Lung (tissue), 17 donors: ENCODE measurements at places on chromosomes 7 and 10. TPM values are rescaled to one million over a fixed set of nuclear protein-coding genes. Genes with fewer than 3 reads are reported as not detected.

DNA sequence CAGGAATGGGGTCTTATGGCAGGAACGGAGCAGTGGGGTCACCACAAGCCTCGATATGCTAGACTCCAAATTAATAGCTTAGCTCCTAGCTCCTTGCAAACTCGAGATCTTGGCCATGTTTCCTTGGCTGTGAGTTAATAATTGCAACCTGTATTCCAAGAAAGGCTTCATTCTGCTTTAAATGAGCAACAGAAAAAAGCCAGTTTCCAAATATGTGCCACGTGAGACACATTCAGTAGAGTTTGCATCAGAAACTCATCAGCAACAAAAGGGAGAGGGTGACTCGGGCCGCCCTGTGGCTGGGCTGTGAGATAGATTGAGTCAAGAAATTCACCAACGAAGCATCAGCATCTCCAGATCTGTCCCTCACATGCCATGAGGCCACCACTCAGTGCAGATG lies 112.0 kb downstream of the NPTX2 start:
- no peak for DNase-seq

DNA sequence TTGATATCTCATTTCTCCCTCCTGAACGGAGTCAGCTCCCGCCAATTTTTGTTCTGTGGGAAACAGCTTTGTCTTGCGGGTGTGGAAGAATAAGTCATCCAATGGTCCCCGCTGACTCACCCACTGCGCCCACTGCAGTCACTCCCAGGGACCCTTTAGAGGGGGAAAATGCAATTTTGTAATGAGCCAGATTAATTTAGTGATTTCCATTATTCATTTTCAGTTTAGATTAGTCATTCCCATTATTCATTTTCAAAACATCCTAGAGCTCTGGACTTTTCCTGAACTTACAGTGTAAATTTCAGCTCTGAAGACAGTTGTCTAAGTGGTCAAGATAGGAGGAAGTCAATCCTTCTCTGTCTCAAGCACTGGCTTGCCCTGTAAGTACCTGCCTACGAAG lies 154.9 kb upstream of the TMEM72 start:
- no peak for DNase-seq

DNA sequence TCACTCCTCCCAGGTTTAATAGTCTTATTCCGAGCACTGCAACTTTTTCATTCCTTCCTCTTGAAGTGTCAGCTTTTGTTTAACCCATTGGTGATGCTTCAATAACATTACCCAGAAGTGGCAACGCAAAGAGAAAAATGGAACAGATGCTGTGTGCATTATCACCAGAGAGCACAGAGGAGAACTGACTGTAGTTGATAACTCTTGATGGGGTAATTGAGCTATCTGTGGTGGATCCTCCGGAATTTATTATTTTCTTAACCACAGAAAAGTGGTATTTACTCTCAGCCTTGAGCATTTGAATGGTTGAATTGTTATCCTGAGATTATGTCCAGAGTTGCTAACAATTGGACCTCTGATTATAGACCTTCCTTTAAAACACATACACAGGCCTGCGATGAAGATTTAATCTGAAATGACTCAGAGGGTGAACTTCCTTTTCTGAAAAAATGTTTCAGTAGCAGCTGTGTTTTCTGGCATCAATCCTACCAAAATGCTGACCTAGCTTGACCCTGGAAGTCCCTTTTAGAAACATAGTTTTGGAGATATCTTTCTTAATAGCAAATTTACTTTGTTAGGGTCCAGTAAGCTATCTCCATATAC lies 1584.4 kb upstream of the LRRTM3 start:
- no peak for DNase-seq

- DNase-seq, result peak; percentile 24
Measured at GRCh38 chr10:93873420-93874115, 20.2 kb upstream of the SLC35G1 start.

SAMD8 gene
- 7.3 TPM for polyA plus RNA-seq

GDF2 gene
- polyA plus RNA-seq, result not detected

DNA sequence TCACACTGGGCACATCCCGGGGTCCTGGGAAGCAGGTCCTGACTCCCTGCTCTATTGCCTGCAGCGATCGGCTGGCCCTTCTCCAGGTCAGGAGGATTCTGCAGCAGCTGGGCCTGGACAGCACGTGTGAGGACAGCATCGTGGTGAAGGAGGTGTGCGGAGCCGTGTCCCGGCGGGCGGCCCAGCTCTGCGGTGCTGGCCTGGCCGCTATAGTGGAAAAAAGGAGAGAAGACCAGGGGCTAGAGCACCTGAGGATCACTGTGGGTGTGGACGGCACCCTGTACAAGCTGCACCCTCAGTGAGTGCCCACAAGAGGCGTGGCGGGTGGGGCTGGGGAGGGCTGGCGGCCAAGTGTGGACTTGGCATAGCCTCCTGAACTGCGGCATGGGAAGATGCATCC lies 12.8 kb upstream of the HK1 start:
- no peak for DNase-seq

COL26A1 gene
- polyA plus RNA-seq, result 0.05 TPM

DNA sequence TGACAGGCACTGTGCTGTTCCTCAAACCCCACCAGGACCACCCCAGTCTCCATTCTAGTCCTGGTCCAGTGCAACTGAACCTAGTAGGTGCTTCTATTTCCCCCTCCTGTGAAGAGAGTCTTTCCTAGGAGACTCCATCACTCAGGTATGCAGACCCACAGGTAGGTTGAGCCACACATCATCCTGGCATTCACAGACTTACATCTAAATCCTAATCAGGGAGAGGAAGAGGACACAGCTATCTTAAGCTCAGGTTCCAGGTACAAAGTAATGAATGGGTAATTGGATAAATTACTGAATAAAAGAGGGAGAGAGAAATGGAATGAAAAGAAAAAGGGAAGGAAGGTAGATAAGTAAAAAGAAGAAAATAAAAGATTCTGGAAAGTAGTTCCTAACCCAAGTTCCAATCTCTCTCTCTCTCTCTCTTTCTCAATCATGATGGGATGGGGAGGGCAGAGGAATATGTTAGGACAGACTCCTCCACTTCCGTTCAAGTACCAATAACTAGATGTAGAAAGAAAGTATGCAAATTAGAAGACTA lies 139.8 kb upstream of the NAMPT start:
- DNase-seq, result no peak

PLAC9 gene
- polyA plus RNA-seq, result 11.8 TPM

- DNase-seq, result no peak
Measured at GRCh38 chr7:135117096-135117495, 30.8 kb upstream of the TMEM140 start.

GRCh38 chr7:120583899-120584586 lies 273.9 kb downstream of the TSPAN12 start:
- DNase-seq, result no peak

DNA sequence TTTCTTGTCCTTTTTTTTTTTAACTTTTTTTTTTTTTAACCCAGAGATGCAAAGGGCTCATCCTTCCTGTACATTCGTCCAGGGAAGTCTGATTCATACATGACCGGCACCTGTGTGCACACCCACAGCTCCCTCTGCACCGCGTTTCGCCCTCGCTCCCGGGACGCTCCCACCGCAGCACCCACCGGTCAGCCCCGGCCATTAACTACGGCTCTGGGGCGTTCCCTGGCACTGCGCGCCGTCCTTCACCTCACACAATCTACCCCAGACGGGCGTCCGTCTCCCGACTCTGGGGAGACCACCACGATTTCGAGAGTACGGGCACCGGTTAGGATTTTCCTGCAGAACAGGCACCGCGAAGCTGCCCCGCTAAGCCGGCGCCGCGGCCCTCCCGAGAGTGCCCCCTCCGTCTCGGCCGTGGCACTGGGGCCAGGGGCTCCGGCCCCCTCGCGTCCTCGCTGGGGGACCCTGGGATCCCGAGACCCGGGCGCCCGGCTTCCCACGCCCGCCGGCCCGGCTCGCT lies 452 bp downstream of the ATE1 start:
- DNase-seq, result peak; percentile 70

DNA sequence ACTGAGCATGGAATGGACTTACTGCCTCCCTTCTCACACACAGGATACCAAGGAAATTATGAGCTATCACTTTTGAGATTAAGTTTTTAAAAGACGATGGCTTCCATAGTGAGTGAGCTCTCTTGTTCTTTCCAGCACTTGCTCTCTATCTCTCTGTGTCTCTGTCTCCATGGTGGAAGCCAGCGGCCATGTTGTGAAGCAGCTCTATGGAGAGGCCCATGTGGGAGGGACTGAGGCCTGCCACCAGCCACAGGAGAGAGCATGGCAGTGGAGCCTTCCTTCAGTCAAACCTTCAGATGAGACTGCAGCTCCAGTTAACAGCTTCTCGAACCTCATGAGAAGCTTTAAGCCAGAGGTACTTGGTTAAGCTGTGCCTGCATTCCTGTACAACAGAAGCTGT lies 20.5 kb upstream of the PDIA4 start:
- no peak for DNase-seq

GIMAP7 gene
- 54.7 TPM for polyA plus RNA-seq

DNA sequence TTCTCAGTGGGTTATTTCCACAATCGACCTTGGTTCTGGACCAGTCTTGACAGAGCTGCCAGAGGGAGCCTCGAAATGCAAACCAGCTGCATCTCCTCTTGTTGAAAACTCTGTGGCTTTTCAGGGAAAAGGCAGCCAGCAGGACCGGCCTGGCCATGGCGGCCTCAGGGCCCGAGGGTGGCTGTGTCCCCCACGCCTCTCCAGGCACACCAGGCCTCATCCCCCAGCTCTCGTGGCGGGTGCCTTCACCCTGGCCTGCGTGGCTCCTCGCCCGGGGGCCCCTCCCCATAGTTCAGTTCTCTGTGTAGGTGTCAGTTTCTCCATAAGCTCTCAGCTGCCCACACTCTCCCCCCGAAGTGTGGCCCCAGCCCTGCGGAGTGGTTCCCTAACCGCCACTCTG lies 63.5 kb downstream of the MGMT start:
- no peak for DNase-seq

- no peak for DNase-seq
Measured at GRCh38 chr10:5534051-5534821, 9.5 kb downstream of the CALML3 start.

GRCh38 chr10:29033311-29033940 lies 255.4 kb upstream of the LYZL1 start:
- DNase-seq, result no peak

PLXNA4 gene
- polyA plus RNA-seq, result 0.69 TPM

DNA sequence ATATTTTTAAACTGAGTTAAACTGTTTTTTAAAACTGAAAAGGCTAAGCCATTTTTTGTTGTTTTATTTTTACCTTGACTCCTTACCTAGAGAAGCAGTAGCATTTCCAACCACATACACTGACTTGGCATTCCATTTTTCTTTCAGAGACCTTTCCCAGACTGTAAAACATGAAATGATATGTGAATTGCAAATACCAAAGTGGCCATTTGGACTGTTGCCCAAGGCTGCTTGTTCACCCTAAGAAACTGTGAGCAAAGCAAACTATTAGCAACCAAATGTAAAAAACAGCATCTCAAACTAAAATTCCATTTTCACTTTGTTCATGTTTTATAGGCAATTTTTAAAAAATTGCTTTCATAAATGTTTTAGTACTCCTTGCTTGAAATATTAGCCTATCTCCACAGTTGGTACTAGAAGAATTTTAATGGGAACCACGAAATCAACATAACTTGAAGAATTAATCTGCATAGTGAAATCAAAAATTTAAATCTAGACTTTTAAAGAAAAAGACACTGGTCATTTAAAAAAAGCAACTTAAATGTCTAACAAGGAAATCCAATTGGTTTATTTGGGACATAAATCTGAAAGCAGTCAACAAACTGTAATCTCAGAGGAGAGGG lies 10.8 kb downstream of the UROS start:
- DNase-seq, result peak; percentile 53

- no peak for DNase-seq
Measured at GRCh38 chr10:125116652-125117310, 43.6 kb downstream of the CTBP2 start.

GRCh38 chr10:843703-844102 lies 87.8 kb downstream of the LARP4B start:
- no peak for DNase-seq

GRCh38 chr7:150434240-150434639 lies 16.2 kb upstream of the GIMAP8 start:
- no peak for DNase-seq

DNA sequence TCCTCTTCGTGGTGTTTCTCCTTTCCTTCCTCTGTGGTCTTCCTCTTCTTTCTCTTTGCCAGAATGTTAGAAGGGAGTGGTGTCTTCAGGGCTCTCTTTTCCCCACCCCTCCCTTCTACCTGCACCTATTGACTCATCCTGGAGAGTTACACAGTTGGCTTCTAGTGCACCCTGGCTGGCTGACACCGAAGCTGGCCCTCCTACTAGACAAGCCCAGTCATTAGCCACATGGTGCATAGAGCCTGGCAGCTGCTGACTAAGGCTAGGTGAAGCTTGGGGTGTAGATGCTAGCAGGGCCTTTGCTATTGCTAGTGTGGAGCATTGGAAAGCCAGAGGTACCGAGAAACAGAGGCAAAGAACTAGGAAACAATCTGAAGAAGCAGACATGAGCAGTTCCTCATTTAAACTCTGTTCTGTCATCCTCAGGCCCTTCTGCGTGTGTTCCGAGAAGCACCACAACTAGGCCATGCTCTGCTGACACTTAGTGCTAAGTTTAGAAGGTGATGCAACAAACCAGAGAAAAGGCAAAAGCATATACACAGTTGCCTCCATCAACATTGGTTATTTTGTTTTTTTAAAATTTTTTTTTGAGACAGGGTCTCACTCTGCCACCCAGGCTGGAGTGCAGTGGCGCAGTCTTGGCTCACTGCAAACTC lies 213.9 kb downstream of the BAMBI start:
- no peak for DNase-seq

TMEM273 gene
- polyA plus RNA-seq, result 41.8 TPM

- peak; percentile 87 for DNase-seq
Measured at GRCh38 chr10:77084431-77085144, 553.0 kb downstream of the KCNMA1 start.

GRCh38 chr7:114405427-114405826 lies 9.2 kb upstream of the FOXP2 start:
- DNase-seq, result no peak

GRCh38 chr10:88932539-88933256 lies 19.9 kb downstream of the ACTA2 start:
- peak; percentile 88 for DNase-seq

DNA sequence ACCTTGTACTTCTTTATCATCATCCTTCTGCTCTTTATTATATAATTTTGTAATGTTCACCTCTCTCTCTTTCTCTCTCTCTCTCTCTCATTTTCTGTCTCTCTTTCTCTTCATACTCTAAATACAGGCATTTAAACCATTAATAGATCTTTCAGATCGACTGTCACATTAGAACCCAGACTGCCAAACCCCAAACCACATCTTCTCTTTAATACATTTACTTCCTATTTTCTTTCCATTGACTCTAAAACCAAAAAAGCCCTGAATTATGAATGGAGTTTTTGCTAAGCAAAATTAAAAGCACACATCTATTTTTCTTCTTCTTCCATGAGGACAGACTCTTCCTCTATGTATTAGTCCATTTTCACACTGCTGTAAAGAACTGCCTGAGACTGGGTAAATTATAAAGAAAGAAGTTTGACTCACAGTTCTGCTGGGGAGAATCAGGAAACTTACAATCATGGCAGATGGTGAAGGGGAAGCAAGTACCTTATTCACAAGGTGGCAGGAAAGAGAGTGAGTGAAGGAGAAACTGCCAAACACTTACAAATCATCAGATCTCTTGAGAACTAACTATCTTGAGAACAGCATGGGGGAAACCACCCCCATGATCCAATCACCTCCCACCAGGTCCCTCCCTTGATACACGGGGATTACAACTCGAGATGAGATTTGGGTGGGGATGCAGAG lies 272.7 kb upstream of the MGMT start:
- no peak for DNase-seq

GIMAP5 gene
- polyA plus RNA-seq, result 60.6 TPM

- no peak for DNase-seq
Measured at GRCh38 chr7:158145370-158145769, 442.3 kb downstream of the PTPRN2 start.

- peak; percentile 35 for DNase-seq
Measured at GRCh38 chr10:112535531-112535951, 88.5 kb downstream of the VTI1A start.

ABCC2 gene
- polyA plus RNA-seq, result 0.82 TPM
